Urothelium cell line (cell line): ENCODE measurements at places on chromosomes 16 and 17.
A peak's percentile ranks its signal among the peaks of the same experiment; 100 is the strongest.

DNA sequence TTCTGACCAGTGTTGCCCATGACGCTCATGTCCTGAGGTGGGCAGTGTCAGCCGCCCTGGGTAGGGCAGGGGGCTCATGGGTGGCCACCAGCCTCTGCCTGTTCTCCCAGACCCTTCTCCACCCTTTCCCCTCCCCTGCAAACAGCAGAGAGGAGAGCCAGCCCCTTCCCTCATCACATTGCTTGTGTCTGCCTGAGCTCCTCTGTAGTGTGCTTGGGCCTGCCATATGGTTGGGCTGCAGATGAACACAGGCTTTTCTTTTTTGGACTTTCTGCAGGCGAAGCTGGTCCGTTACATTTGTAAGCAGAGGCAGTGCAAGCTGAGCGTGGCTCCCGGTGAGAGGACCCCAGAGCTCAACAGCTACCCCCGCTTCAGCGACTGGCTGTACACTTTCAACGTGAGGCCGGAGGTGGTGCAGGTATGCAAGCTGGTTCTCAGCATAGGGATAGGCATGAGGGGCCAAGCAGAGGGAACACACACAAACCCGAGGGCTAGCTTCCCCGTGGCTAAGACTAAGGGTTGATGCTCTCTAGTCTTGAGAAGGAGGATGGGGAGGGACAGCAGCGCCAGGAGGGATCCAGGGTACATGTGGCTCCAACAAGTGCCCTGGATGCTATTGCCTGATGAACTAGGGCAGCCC lies 80.6 kb upstream of the LGALS9 start:
- no peak for DNase-seq

DNA sequence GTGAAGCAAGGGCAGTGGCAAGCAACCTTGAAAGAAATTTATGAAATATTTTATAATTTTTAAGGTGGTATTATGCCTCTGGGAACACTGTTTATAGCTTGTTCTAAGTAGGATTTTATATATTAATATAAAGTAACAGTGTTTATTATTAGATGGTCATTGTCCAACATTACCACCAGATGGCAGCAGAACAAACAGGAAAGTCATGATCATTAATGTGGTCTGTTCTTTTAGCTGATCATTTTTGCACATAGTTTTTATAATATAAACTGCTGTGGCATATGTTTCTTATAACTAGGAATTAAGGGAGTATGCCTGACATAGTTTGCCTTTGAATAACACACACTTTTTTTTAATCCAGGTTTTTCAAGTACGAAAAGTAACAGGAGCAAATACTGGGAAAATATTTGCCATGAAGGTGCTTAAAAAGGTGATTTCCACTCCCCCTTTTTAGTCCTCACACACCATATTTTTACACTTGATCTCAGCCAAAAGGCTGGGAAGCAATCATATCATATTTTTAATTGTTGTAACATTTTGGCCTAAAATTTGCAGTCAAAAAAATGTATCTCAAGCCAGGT lies 21.4 kb downstream of the RPS6KB1 start:
- peak; percentile 74 for DNase-seq

- no peak for DNase-seq
These were observed 37.4 kb downstream of the ANKRD11 start for GRCh38 chr16:89452925-89453324.

- peak; percentile 44 for DNase-seq
These were observed 164.8 kb downstream of the HAPSTR1 start for GRCh38 chr16:9256196-9256595.

DNA sequence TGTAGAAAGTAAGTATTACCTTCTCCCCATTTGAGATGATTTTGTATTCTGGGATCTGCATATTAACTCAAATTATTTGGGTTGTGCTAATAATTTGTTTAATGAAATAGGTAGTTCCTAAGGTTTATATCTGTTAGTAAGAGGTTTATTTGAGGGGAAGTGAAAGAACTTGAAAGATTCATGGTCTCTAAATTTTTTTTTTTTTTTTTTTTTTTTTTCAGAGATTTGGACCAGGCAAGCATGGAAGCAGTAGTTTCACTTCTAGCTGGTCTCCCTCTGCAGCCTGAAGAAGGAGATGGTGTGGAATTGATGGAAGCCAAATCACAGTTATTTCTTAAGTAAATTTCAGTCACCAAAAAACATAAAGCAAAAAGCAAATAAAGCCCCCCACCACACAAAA lies 65.2 kb downstream of the OMG start:
- DNase-seq = no peak

DNA sequence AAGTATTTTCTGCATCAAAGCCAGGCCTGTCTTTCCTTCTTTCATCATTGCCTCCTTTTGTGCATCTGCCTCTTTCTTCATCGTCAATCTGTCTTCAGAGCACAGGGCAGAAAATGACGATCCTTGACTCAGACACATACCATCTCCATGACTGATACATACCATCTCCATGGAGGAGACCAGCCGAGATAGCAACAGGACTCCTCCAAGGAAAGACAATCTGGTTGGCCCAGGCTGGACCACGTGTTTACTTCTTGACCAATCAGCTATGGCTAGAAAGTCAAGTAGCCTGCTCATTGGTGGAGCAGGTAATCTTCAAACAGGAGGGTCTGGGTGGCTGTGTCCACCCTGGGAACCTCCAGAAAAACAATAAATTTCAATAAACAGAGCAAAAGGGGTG lies 164.6 kb downstream of the CPPED1 start:
- peak; percentile 49 for DNase-seq

GRCh38 chr16:69855592-69855991 lies 93.5 kb downstream of the WWP2 start:
- no peak for DNase-seq

DNA sequence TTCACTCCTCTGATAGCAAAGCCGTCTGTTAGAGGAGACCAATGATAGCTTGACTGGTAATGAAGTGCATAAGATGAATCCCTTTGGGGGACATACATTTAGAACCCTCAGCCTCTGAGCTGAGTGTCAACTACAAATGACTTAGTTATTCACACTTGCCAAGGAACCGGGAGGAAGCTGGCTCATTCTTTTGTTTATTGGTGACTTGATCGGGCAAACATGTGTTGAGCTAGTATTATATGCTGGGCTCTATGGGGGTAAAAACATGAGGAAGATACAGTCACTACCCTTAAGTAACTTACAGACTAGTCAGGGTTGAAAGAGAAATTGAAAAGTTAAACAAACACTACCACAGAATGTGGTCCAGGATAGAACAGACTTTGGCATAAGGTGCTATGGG lies 3.0 kb downstream of the CCL16 start:
- DNase-seq = no peak
